ENCODE measurements at places on chromosomes 7 and 10. TPM values are rescaled to one million over a fixed set of nuclear protein-coding genes. Genes with fewer than 3 reads are reported as not detected.
A peak's percentile ranks its signal among the peaks of the same experiment; 100 is the strongest.

DNA sequence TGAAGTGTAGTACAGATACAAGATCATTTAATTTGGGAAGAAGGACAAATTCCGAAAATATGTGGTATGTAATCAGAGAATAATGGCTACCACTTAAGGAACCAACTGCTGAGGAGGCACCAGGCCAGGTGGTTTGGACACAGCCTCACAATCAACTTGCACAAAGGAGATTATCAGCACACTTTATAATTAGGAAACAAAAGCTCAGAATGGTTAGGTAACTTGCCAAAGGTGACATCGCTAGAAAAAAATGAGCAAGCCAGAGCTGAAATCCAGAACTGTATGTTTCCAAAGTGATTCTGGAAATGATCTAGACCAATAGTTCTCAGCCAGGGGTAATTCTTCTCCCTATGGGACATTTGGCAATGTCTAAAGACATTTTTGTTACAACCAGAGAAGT, 36.6 kb downstream of the ERCC6 start:
- H3K36me3 ChIP-seq = peaks cover 25% of the 10 kb centered on the region
- no peaks in the 10 kb centered on the region for H3K27me3 ChIP-seq
- peaks cover 3% of the 10 kb centered on the region for H3K4me1 ChIP-seq
- DNase-seq = no peak
- no peak overlapping the region for H3K27ac ChIP-seq
- H3K4me3 ChIP-seq = no peak overlapping the region

The ARHGAP22 gene
- total RNA-seq = 4.1 TPM

GRCh38 chr10:132618158-132618919, 80.8 kb downstream of the INPP5A start:
- no peak overlapping the region for H3K4me3 ChIP-seq
- no peak for DNase-seq
- H3K27me3 ChIP-seq = no peaks in the 10 kb centered on the region
- no peaks in the 10 kb centered on the region for H3K4me1 ChIP-seq

DNA sequence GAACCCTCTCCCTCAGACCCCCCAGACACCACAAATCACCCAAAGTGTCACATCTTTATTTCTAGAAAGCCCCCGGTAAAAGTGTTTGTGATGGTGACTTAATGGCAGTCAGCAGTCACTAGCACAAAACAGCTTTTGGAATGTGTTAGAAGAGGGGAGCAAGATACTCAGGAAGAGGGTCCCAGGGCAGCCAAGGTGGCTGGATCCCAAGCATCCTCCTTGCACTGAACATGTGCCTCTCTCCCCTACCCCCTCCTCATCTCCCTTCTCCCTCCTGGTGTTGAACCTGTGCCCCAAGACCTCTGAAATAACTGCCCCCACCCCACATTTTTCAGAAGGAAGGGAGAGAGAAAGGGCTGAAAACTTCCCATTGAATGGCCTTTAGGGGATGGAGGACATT, 37.8 kb upstream of the MXI1 start:
- no peak overlapping the region for H3K4me3 ChIP-seq
- peaks cover 48% of the 10 kb centered on the region for H3K27me3 ChIP-seq
- H3K36me3 ChIP-seq = no peaks in the 10 kb centered on the region

The EBLN1 gene
- total RNA-seq = not detected

The IDI1 gene
- total RNA-seq = 45.2 TPM

DNA sequence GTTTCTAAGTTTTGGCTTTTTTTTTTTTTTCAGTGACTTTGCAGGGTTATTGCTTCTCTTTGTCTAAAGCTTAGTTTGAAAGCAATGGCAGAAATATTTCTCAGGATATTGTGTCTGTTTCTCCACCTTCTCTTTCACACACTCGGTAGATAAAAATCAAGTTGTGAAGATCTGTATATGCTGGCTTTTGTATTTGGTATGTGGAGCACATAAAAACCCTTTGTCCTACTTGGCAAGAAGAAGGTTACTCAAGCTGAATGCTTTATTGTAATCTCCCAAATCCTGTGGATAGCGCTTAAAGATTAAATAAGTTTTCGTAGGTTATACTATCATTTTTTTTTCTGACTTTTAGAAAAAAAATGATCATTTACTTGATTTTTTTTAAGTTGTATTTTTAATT, 172.4 kb downstream of the CDCA7L start:
- no peaks in the 10 kb centered on the region for H3K36me3 ChIP-seq
- no peak overlapping the region for H3K4me3 ChIP-seq
- DNase-seq = no peak
- H3K27ac ChIP-seq = no peak overlapping the region
- H3K27me3 ChIP-seq = peaks cover 54% of the 10 kb centered on the region

The COL17A1 gene
- 94.1 TPM for total RNA-seq

GRCh38 chr7:601036-601594, 81.5 kb upstream of the PDGFA start:
- no peak overlapping the region for H3K27ac ChIP-seq
- no peak overlapping the region for H3K4me3 ChIP-seq
- no peak for DNase-seq
- no peaks in the 10 kb centered on the region for H3K36me3 ChIP-seq

DNA sequence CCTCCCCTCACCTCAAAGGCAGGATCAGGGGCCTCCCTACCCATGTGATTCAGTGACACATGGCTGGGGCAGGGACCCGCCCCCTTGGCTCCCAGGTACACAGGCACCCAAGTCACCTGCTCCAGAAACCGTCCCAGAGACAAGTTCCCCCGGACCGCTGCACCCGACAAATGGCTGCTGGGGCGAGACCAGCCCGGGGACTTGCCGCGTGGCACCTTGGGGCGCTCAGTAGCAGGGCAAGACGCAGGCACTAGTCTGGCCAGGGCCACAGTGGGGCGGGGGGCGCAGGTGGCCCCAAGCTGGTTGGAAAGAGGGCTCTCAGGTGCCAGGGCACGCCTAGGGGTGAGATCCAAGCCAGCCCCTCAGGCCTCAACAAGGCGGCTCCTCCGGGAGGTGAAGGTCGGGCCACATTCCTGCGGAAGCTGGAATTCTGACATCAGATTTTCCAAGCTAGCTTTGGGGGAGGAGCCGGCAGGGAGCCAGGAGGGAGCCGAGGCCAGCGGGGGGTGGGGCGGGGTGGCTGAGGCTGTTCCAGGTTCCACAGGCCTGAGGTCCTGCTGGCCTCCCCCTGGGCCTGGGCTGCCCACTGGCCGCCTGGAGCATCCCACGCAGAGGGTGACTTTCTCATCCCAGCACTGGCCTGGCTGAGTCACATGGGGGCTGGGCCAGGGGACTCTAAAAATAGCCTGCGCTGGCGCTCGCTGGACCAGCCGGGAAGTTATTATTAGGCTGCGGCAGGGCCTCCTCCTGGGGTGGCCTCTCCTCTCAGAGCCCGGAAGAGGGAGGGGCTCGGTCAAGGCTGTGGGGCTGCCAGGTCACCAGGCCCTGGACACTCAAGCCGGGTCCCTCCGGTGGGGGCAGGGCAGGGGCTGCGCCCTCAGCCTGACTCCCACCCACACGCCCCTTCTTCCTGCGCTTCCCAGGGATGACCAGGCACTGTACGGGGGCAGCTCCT, 20.5 kb upstream of the INPP5A start:
- H3K4me3 ChIP-seq = peak overlapping the region; percentile 11
- peak overlapping the region; percentile 74 for H3K27ac ChIP-seq
- peaks cover 34% of the 10 kb centered on the region for H3K4me1 ChIP-seq
- H3K27me3 ChIP-seq = peaks cover 5% of the 10 kb centered on the region

The ZNF425 gene
- 7.0 TPM for total RNA-seq
